ENCODE measurements at places on chromosomes 3 and 15.

DNA sequence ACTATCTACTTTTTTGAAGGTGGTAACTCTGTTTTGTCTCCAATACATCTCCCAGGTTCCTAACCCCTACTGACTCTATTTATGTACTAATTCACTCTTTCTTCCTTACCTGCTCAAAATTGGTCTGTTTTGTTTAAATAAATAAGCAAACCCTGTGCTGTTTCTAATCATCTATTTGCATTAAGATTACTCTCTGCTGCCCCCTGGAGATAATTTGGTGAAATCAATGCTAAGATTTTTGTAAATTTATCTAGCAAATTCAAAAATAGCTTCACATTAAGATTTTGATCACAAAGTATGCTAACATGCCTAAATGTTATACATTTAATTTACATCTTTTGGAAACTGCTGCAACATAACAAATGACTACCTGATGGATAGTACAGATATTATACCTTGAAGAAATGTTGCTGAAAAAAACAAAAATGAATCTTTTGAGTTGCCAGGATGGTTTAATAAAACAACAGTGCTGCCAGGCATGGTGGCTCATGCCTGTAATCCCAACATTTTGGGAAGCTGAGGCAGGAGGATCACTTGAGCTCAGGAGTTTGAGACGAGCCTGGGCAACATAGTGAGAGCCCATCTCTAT is 4.4 kb upstream of the CD200R1 start:
- DNase-seq = no peak

DNA sequence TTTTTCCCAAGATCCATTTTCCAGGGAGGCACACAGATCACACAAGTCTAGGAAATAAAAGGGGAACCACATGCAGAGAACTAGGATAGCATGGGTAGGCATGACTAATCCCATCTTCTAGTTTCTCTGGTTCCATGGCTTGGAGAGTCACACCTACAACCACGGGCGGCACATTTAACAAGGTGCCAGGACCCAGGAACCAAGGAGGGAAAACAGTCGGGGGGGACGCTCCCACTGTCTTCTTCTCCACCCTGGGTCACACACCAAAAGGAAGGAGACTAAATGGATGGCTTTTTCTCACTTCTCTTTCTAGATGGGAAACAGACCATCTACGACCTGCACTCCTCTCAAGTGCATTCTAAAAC is 4.6 kb upstream of the SMCO1 start:
- peak; percentile 24 for DNase-seq

GRCh38 chr15:89161666-89162065 is 59.7 kb downstream of the RLBP1 start:
- DNase-seq = no peak

- DNase-seq = no peak
Measured at GRCh38 chr3:134630506-134630905, 20.3 kb downstream of the KY start.

DNA sequence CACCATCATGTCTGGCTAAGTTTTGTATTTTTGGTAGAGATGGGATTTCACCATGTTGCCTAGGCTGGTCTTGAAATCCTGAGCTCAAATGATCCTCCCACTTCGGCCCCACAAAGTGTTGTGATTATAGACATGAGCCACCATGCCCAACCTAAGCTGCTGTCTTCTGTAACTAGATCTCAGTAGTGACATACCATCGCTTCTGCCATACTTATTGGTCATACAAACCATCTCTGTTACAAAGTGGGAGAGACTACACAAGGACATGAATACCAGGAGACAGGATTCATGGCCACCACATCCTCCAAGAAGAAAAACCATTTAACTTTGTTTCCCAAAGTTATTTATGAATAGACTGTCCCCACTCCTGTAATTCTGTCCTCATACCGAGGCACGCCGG is 81.3 kb downstream of the SMAD6 start:
- DNase-seq = no peak

Measured in activated naive CD4-positive, alpha-beta T cell treated with Interleukin-2 at 50 U/mL for 16 hours (primary cell).